ENCODE measurements at places on chromosomes 3 and 15.

DNA sequence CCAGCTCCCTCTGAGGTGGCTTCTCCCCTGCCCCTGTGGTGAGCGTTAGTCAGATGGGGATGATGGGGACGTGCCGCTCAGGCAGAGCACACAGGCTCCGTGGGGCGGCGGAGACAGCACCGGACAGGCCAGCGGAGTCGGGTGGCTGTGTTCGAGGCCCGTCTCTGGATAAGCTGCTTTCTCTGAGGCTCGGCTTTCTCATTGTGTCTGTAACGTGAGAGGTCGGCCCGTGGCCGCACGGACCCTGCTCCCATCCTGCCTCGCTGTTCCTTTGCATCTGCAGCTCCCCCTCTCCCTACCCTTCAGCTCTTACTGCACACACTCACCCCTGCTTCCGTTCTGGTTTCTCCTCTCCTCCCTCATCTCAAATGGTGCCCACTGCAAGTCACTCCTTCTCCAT is 62.5 kb downstream of the FAM43A start:
- DNase-seq, result no peak

DNA sequence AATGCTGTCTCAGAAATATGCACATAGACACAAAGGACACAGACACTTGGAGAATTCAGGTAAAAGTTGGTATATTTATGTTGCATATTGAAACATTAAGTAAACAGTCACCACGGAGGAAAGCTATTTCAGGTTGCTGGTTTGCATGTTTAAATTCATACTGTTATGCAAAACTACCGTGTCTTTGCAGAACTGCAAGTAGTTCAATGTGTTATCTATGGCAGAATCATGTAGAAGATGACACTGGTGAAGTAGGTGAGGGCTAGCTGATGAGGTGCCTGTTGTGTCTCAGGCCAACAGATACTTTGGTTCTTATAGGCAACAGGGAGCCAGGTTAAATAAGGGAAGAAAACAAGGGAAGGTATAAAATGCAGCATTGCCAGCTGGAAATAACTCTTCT is 511.3 kb downstream of the DIPK2A start:
- no peak for DNase-seq

GRCh38 chr15:98599909-98600691 is 48.2 kb upstream of the IGF1R start:
- DNase-seq, result peak; percentile 22

DNA sequence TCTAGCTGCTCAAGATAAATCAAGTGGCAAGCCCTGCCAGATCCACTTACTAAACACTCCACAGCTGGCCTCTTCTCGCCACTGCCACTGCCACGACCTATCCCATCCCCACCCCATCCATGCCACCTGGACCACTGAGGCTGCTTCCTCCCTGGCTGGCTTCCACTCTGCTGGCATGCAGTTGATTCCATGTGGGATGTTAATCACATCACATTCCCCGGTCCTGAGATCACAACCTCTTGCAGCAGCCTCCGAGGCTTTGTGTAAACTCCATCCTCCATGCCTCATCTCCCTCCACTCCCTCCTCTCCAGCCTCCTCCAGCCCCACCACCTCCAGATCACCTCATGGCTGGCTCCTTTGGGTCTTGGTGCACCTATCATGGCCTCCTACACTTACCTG is 7.7 kb downstream of the NCKIPSD start:
- DNase-seq, result peak; percentile 29

DNA sequence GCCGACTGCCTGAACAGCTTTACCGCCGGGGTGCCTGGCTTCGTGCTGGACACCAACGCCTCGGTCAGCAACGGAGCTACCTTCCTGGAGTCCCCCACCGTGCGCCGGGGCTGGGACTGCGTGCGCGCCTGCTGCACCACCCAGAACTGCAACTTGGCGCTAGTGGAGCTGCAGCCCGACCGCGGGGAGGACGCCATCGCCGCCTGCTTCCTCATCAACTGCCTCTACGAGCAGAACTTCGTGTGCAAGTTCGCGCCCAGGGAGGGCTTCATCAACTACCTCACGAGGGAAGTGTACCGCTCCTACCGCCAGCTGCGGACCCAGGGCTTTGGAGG is 815 bp downstream of the SPINT1 start:
- no peak for DNase-seq

- DNase-seq, result no peak
Measured at GRCh38 chr15:59814409-59814808, 125.3 kb upstream of the BNIP2 start.

- no peak for DNase-seq
Measured at GRCh38 chr15:38695249-38696108, 130.9 kb upstream of the RASGRP1 start.

DNA sequence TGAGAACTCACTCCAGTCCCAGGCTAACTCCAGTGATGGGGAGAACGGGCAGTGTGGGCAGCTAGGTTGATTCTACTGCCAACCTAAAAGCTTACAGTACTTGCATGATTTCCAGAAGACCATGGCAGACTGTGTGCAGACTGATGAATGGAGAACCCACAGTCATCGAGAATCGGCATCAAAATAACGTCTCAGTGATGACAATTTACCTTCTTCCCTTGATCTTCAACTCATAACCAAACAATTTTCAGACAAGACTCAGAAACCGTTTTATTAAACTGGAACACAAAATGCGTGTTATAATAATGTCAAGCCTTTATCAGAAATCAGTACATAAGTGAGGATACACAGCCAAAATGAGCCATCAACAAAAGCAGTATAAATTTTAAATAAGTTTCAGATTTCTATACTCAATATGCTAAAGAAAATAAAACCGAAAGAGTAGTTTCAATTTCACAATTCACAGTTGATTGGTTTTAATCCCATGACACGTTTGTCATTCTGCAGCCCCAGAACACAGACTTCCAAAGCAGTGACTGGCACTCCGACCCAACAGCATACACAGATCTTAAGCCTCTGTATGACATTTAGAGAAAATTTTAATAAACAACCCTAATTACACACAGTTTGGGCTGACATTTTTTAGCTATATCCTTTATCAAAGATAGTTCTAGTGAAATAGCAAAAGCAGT is 54.5 kb downstream of the ZMAT3 start:
- no peak for DNase-seq

DNA sequence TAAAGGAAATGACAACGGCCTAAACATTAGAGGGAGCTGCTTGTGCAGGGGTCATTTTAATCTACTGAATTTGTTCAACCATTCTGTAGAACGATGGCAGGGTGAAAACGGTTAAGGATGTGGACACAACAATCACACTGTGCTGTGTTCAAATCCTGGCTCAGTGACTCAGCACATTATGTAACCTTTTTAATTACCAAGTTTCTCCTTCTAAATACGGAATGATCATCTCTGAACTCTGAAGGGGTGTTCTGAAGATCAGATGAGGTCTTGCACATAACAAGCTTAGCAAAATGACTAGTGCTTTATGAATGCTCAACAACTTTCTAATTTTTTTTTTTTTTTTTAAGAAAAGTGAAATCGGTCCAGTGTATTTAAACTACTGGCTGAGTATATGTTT is 592.8 kb downstream of the FOXP1 start:
- DNase-seq, result no peak

GRCh38 chr15:48266024-48266689 is 60.1 kb downstream of the SLC12A1 start:
- DNase-seq, result no peak

DNA sequence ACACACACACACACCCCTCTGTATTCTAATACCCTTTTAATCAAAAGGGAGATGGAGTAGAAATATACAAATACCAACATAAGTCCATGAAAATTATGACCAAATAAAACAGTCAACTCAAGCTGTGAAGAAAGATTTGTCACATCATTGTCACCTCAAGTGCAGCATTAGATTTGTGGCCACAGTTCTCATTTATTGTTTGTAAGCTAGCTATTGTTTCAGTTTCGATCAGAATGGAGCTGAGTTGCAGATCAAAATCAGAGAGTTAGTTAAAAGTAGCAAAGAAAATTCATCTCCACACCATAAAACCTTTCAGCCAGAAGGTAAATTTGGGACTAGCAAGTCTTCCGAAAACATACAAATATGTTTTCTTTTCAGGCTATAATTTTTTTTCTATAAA is 267.7 kb upstream of the LMCD1 start:
- DNase-seq, result no peak
